ENCODE measurements at places on chromosomes 6 and 20.

GRCh38 chr6:121849477-121849876 is 414.0 kb downstream of the GJA1 start:
- peak; percentile 62 for DNase-seq

- no peak for DNase-seq
Measured at GRCh38 chr20:25730862-25731261, 34.2 kb upstream of the ZNF337 start.

DNA sequence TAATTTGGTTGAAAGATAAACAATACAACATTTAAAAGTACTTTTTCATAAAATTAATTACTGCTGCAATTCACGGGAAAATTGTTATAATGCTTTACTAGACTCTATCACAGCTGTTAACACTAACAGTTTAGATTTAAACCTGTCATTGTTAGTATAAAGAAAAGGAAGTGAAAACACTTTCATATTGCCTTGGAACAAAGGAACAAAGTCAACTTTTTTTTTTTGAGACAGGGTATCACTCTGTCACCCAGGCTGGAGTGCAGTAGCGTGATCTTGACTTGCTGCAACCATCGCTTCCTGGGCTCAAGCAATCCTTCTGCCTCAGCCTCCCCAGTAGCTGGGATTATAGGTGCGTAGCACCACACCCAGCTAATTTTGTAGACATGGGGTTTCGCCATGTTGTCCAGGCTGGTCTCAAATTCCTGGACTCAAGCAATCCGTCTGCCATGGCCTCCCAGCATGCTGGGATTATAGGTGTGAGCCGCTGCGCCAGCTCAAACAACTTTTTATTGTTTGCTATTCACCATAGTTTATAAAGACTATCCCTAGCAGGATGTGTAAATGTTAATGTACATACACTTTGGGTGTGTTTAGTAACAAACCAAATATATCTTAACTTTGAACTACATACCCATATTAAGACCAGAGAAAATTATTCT is 22.1 kb downstream of the SLC35A1 start:
- DNase-seq, result no peak

DNA sequence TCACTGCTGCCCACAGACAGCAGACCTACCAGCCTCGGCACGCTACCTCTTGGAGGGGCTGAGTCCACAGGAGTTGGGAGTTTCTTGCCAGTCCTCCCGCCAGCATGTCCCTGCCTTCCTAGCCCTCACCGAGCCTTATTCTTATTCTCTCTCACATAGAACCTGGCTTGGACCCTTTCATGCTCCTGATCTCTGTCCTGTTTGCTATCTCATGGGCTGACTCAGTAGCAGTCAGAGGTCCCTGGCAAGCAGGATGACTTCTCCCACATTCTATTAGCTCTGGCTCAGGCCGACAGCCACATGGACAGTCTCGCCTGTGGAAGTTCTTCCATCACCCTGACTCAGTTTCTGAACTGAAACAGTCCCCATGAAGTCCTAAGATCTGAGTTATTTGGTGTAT is 313.2 kb upstream of the RNF24 start:
- DNase-seq, result no peak

- DNase-seq, result no peak
Measured at GRCh38 chr6:6193221-6193745, 127.2 kb downstream of the F13A1 start.

DNA sequence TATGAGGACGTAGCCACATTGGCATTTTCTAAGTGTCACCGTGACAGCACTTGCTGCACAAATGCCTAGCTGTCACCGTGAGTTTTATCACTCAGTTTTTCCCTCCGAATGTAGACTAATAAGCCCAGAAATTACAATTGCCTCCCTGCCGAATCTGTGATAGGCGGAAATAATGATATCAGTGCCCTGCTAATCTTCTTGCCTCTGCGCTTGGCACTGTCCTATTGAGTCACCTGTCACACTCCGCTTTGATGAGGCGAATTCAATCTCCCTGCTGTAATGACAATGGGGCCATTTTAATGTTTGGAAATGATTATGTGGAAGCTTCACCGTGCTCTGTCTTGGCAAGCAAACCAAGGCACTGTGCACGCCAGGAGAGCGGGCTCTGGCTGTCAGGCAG is 112.8 kb downstream of the LINC00237 start:
- no peak for DNase-seq

GRCh38 chr20:24149175-24149574 is 160.6 kb upstream of the GGTLC1 start:
- DNase-seq, result peak; percentile 84

DNA sequence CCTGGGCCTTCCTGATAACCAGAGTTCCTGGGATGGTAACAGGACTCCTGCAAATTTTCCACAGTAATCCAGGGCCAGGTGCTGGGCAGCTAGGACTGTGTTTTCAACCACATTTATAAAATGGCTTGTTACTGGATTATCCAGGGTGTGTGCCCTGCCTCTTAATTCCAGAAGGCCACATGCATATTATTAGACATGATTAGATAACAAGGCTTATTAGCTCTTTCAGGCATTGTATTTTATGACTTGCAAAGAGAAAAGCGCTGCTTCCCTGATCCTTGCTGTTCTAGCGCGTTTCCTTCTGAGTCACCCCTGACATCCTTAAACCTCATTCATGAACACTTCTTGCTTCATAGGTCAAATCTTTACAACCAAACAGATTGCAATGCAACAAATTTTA is 208.6 kb downstream of the UST start:
- no peak for DNase-seq

GRCh38 chr6:168279403-168279935 is 40.1 kb downstream of the DACT2 start:
- DNase-seq, result no peak

DNA sequence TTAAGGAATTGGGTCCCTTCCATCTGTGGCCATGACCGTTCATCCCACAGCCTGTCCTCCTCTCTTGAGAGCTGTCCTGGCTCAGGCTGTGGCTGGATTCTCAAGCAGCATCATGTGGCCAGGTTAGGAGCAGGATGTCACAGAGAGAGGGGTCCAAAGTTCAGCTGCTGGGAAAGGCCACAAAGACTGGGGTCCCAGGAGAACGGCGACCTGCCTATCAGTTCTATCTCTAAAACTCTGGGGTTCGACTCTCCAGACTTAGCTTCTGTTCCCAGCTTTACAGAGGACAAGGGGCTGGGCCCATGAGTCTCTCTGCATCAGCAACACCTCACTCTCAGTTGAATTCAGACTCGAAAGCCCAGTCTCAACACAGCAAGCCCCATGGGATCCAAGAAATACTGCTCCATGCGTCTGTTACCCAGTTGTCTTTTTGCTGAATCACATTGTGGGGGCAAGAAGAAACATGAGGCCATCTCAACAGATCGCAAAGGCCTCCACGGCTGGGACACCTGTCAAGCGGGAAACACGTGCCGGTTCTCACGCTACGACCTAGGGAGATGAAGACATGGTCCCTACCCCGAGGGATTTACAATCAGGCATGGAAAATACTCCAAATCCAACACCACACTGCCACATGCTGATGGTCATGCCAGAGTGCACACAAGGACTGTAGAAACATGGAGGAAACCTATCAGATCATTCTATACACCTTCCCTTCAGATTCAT is 95.4 kb downstream of the SLC22A23 start:
- DNase-seq, result no peak

GRCh38 chr6:136284909-136285308 is 4.7 kb downstream of the BCLAF1 start:
- peak; percentile 71 for DNase-seq

Data from M059J (cell line).